ENCODE measurements at places on chromosomes 3 and 15.

GRCh38 chr3:108133048-108133369 is 42.2 kb upstream of the CD47 start:
- no peak for DNase-seq

GRCh38 chr3:40310705-40311104 is 1.2 kb downstream of the EIF1B start:
- no peak for DNase-seq

GRCh38 chr3:111956995-111957734 is 21.7 kb upstream of the ABHD10 start:
- peak; percentile 78 for DNase-seq

DNA sequence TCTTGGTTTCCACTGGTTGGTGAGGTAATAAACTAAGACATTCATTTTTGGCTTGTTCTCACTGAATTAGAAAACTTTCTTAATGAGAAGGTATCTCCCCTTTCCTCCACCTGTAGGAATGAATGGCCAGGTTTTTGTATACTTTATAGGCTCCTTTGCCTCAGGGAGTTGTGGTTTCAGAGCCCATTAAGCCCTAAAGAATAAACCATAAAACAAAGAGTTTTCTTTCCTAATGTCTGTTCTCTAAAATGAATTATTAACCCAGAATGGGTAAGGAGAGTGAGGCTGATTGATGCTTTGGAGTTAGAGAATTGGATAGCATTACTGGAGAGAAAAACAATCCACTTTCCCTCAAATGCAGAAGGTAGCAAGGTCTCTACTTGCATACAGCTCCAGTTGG is 67.6 kb downstream of the TIGIT start:
- no peak for DNase-seq

DNA sequence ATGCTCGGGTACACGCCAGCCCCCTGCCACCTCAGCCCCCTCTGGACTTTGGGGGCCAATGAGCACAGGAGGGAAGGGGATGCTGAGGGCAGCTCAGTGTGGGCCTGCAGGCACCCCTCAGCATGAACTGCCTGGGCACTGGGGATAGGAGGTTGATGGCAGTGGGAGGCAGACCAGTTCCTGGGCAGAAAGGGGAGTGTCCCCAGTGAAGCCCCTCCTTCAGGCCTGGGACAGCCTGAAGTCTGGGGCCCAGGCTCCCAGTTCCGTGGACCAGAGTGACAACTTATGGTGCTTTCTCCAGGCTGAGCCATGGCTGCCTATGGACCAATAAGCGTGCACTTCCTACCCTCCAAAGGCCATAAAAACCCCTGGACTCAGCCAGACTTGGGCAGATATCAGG is 63.3 kb upstream of the IMPG2 start:
- DNase-seq = no peak

GRCh38 chr3:123284399-123285010 is 82.8 kb downstream of the SEC22A start:
- DNase-seq = no peak

- no peak for DNase-seq
These were observed 13.9 kb downstream of the OR5H15 start for GRCh38 chr3:98180319-98180890.

DNA sequence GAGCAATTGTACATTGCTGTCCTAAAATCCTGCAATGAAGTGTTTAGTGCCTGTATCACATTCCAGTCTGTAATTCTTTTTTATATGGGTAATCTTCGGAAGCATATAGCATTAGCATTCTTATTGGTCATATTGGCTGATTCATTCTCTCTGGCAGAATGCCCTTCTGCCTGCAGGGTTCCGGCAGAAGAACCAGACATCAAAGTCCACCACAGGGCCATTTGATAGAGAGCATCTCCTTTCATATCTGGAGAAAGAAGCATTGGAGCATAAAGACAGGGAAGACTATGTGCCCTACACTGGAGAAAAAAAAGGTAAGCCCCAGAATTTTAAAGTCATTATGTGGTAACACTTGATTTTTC is 39.6 kb downstream of the TMOD3 start:
- DNase-seq = peak; percentile 17

DNA sequence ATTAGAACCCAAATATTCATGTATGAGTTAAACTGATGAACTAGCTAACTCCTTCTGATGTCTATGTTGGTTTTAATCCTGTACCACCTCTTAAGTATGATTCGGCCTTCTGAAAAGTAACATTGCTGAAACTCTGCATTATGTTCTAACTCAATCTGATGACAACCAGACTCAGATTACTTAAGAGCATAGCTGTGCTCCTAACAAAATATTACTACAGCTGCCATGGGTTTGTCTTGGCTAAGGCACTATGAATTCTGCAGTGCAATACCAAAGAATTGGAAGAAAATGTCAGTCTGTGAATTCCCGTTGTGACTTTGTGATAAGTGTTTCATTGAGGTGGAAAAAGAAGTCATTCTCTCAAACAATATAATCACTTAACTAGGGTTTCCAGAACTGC is 224.4 kb downstream of the ZMAT3 start:
- DNase-seq = no peak

Measured in COR-L47 (cell line).